ENCODE measurements at places on chromosomes 5 and 9.

DNA sequence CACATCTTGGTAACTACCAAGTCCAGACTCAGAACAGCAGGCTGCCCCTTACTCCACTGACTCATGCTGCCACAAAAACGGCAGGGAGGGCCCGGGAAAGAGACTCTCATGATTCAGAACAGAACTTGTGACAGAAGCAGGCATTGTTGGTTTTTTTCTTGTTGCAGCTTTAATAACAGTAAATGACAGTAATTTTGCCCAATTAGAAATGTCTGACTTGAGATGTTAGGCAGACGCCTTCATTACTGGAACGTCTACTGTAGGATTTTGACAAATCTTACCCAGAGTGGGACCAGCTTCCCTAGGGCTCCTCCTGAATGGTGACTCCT, 77.9 kb downstream of the SEMA5A start:
- no peak for DNase-seq

- no peak for DNase-seq
Measured at GRCh38 chr5:14861123-14861765, 10.3 kb downstream of the ANKH start.

DNA sequence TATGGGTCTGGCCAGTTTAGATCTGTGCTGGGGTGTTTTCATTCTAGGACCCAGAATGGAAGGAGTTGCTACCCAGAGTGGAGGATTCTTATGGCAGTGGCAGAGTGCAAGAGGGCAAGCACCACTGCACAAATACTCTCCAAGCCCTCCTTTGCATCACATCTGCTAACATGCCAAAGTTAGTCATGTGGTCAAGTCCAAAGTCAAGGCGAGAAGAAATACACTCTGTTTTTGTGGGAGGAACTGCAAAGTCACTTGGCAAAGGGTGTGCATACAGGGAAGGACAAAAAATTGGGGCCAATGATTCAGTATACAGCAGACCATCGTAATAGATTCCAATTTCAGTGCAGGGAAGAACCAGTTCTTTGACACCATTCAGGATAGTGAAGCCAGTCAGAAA, 43.9 kb upstream of the HMGCS1 start:
- no peak for DNase-seq

DNA sequence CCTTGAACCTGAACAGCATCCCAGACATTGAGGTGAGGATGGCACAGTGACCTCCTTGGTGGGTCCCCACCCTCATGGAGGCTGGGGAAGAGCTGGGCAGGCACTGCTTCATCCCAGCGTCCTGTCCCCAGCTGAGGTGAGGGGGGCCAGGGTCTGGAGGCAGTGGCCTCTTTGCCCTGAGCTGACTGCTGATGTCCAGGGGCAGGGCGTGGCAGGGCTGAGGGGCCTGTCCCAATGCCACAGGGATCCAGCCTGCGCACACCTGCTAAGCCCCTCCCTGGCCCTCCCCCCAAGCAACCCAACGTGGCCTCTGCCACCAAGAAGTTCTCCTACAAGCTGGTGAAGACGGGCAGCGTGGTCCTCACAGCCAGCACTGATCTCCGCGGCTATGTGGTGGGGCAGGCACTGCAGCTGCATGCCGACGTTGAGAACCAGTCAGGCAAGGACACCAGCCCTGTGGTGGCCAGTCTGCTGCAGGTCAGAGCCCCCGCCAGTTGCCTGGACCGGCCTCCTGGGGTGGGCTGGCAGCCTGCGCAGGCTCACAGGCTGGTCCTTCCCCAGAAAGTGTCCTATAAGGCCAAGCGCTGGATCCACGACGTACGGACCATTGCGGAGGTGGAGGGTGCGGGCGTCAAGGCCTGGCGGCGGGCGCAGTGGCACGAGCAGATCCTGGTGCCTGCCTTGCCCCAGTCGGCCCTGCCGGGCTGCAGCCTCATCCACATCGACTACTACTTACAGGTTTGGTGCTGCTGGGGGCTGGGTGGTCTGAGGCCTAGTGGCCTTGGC, 4.9 kb upstream of the EHMT1 start:
- no peak for DNase-seq

DNA sequence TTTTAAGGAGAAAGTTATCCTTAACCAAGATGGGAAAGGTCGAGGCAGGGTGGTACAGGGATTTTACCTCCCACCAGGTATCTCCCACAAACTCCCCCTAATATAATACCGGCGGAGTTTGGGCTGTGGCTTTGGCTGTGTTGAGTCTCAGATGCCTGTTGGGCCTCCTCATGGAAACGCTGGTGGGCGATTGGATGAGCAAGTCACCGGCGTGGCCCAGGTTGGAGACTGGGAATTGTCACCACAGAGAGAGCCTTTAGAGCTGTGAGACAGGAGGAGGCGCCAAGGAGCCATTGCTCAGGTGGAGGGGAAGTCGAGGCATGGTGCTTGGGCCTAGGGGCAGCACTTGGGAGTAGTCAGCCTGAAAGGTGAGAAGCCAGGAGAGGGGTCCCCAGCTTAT, 3.4 kb upstream of the CAMSAP1 start:
- no peak for DNase-seq

- no peak for DNase-seq
Measured at GRCh38 chr9:87127543-87127942, 180.2 kb upstream of the GAS1 start.

GRCh38 chr5:93088592-93089389, 492.2 kb downstream of the NR2F1-AS1 start:
- no peak for DNase-seq

- no peak for DNase-seq
Measured at GRCh38 chr5:181153814-181154213, 6.4 kb downstream of the OR2V2 start.

GRCh38 chr5:110439296-110439695, 287.2 kb downstream of the TMEM232 start:
- no peak for DNase-seq

GRCh38 chr5:149486726-149487635, 64.3 kb downstream of the CSNK1A1 start:
- DNase-seq: no peak

- DNase-seq: no peak
Measured at GRCh38 chr9:86042199-86042978, 57.0 kb downstream of the GOLM1 start.

DNA sequence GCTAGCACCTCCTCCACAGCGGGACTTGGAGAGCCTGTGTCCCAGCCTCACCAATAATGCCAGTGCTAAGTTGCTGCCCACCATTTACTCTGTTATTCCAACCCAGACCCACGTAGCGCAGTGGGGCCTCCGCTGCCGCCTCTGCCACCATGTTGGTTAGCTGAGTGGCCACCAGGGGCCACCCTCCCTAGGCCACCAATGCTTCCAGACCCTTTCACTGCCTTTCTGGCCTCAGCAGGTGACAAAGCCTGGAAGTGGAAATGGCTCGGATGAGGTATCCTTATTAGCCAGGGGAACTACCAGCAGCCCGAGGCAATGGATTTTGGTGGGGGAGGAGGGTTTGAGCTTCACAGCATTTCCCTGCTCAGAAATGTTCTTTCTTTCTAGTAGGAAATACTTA, 110.1 kb downstream of the OSTF1 start:
- DNase-seq: no peak

DNA sequence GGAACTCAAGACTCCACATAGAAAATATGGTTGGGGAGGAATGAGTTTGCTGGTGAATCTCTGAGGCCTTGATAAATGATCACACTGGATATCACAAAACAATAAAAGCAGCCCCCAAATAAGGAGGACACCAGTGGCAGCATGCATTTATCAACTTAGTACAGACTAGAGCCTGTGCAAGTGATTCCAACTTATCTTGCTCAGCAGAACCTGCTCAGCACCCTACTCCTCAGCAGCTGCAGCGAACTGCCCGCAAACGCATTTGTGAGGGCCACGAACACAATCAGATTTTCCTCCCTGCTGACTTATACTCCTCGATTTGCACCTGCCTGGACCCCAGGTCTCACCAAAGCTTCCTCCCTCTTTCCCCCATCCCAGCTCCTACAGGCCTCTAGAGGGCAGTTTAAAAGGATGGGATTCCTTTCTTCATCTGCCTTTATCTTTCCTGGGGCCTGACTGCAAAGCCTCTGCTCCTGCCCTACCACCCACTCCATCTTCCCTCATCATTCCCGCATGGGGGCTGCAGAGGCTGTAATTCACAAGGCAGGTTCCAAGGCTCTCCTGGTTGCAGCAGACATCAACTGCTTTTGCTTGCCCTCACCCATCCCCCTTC, 41.2 kb downstream of the ANKS6 start:
- no peak for DNase-seq

GRCh38 chr5:80759866-80760577, 105.2 kb upstream of the DHFR start:
- no peak for DNase-seq

- no peak for DNase-seq
Measured at GRCh38 chr5:89946508-89946907, 463.0 kb downstream of the CETN3 start.

DNA sequence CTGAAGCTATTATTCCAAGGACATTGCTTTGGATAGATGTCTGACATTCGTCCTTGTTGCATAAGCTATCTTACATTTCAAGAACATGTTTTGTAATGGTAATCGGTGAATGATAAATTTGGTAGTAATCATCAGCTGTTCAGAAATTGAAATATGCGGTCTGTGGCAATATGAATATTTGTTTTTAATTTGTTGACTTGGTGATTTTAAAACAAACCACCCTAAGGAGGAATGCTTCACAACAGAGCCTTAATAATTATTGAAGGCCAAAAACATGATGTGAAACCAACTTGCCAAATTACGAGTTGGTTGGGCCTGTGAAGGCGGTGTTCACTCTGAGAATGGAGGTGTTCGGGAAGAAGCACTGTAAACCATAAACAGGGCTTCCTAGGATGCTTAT, 149.7 kb upstream of the TUT7 start:
- no peak for DNase-seq

DNA sequence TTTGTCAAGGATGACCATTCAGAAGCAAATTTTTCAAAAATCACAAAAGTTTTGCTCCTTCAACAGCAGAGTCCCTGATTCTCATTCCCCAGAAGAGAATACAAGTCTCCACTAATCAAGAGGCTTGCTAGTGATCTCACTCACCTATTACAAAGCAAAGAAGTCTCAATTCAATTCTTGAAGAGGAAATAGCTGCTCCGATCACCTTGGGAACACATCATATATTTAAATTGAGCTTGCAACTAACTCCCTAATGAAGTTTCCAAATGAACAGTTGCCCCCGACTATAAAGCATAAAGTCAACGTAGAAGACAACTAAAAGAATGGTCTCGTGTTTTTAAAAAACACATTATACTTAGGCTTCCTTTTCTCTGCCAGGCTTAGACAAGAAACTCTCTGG, 1.6 kb downstream of the LIFR start:
- no peak for DNase-seq

DNA sequence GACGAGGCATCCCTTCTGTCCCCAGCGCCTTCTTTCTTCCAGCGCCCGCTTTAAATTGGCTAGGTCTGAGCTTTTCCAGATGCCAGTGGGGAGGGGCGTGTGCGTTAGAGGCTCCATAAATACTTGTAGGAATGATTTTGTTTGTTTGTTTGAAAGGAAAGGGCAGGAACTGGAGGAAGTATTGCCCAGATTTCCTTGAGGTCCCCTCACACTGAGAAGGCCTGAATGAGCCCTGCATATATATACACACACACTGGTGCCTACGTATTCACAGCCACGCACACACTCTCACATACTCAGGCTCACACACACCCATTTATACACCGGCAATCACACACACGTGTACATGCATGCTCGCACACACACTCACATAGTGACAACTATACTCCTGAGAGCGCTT, 1.0 kb upstream of the SLIT3 start:
- no peak for DNase-seq

DNA sequence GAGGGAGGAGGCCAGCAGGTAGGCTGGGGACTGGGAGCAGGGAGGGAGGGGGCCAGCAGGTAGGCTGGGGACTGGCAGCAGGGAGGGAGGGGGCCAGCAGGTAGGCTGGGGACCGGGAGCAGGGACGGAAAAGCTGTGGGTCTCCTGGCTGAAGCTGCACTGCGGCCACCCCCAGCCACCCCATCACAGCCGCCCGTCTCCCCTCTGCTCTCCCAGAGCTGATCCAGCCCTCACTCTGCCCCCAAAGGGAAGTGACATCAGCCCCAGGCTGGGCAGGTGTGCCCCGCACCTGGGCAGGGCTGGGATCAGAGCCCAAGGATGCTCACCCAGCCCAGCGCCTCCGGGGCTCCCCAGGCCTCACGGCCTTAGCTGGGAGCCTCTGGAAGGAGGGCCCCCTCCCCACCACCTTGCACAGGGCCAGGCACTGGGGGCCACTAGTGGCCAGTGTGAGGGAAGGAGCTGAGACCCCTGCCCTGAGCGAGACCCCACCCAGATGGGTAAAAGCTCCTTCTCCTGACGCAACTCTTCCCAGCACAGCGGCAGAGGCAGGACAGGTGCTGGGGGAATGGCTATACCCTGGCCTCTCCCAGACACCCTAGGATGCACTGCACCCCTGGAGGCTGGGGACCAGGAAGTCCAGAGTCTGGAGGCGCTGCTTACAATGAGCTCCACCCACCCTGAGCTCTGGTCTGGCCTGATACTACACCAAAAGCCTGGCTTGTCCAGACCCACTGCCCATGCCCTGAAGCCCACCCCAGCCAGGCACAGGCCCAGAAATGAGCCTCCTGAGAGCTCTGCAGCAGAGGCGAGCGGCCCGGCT, 11.6 kb downstream of the AGPAT2 start:
- DNase-seq: no peak

DNA sequence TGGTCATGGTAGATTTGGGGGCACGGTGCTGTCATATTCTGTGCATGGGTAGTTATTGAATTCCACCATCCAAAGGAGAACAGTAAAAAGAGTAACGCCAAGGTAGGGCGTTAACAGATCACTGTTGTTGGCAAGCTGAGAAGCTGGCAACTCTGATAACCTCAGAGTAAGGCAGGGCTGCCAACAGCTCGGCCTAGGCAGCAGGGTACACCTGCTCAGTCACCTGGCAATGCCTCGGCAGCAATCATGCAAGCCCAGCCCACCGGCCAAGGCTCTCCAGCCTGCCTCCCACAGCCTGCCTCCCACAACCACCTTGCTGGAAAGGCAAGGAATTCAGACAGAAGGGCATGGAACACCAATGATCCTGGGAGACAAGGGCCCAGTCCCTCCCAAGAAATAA, 63.9 kb downstream of the KLHL3 start:
- no peak for DNase-seq

DNA sequence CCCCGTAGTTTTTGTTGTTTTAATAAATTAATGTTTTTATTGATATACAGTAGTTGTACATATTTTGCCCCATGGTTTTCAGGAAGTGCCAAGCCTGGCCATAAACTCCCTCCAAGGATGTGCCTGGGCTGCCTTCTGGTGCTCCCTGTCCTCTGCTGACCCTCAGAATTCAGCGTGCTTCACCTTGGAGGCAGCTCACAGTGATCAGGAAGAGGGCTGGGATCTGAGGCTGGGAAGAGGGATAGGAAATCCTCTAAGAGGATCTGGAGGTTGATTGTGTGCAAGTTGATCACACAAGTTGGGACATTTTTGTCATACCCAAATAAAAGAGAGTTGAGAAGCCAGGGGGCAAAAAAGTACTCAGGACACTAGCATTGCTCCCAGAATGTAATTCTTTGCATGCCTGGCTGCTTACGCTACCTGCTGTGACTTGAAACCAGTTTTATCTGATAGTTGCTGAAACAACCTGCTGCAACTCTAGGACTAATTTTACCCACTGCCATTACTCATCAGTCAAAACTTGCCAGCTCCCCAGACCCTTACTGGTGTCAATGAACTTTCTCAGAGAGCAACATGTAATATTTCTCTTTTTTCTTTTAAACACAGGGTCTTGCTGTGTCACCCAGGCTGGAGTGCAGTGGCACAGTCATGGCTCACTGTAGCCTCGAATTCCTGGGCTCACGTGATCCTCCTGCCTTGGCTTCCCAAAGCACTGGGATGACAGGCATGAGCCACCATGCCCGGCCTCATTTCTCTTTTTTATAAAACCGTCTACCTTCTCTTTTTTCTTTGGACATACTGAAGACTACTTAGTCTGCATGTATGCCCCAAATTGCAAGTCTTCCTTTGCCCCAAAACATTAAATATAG, 29.0 kb downstream of the PDE6A start:
- DNase-seq: no peak

Measured in NCI-H187 (cell line).